ENCODE measurements at places on chromosomes 4 and X.

DNA sequence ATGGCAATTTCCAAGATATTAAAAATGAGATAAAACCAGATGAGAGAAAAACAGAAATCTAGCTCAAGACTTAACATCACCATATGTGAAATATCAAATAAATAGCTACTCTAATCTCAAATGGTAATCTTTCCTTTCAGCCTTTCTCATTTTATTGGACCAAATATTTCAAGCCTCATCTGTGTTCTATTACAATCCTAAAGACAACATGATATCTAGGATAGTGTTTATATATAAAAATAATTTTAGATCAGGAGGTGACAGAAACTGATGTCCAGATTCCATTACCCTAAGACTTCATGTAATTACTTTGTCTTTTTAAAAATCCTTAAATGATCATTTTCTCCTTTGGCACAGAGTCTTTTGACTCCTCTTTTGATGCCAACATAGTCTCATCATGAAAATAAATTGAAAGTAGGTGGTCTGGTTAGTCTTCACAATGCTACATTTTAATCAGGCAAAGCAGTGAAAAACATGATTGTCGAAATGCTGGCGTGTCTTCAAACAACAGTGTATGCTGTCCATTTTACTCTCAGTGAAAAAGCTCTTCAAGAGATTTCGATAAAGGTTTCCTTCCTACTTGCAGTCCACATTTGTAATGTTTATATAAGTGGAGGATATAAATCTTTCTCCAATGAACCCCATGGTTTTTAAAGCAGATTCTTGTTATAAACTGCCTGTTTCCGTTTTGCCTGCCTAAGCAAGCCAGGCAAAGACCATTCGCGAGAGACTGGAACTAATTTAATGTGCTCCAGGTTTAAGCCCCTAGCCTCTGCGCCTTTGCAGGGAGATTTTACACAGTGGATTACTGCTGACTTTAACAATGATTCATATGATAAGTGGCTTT is 169.8 kb downstream of the SCFD2 start:
- DNase-seq = peak; percentile 20

GRCh38 chrX:136162827-136163570 is 15.7 kb downstream of the FHL1 start:
- DNase-seq = peak; percentile 70

- no peak for DNase-seq
Measured at GRCh38 chr4:81421346-81422218, 50.1 kb downstream of the RASGEF1B start.

DNA sequence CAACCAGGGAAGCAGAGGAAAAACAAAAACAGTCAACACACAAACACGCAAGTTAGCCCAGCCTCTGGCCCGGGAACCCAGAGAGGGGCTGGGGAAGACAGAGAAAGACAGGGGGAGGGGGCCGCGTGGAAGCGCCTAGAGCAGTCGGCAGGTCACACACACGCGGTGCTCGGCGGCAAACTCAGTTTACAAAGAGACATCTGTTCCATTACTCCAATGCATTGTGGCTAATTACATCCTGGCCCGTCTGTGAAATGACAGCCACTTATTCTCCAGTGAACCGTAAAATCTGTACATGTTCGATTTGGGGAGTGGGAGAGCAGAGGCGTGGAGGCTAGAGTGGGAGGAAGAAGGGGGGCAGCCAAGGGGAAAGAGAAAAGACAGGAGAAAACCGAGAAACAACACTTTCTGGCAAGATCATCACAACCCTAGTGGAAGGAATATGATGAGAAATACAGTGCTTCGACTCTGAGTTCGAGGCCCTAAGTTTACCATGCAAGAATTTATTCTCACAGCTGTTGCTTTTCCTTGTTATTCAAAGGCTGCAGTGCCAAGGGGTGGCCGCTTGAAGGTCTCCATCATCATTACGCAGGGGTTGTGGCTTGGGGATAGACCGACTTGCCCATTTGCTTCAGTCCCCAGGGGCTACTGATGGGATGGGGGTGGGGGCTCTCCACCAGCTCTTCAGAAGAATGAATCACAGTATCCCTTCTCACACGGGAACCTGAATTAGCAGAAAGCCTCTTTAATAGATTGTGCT is 167.7 kb downstream of the MGST2 start:
- no peak for DNase-seq

GRCh38 chr4:14218641-14219040 is 591.1 kb upstream of the BOD1L1 start:
- no peak for DNase-seq

DNA sequence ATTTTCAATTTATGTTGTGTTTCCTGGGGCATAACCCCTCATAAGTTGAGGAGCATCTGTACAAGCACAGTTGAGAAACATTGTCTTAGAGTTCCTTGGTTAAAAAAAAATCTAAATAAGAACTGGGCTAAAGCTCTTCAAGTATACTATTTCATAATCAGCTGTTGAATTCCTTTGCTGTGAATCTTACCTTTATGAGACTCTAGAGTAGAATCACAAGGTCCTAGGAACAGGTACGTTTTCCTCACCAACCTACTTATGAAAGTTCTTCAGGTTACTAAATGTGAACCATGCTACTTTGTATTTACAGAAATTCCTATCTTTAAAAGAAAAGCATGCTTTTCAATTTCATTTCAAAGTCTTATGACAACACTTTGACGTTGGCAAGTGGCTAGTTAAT is 20.9 kb upstream of the SOD3 start:
- no peak for DNase-seq

DNA sequence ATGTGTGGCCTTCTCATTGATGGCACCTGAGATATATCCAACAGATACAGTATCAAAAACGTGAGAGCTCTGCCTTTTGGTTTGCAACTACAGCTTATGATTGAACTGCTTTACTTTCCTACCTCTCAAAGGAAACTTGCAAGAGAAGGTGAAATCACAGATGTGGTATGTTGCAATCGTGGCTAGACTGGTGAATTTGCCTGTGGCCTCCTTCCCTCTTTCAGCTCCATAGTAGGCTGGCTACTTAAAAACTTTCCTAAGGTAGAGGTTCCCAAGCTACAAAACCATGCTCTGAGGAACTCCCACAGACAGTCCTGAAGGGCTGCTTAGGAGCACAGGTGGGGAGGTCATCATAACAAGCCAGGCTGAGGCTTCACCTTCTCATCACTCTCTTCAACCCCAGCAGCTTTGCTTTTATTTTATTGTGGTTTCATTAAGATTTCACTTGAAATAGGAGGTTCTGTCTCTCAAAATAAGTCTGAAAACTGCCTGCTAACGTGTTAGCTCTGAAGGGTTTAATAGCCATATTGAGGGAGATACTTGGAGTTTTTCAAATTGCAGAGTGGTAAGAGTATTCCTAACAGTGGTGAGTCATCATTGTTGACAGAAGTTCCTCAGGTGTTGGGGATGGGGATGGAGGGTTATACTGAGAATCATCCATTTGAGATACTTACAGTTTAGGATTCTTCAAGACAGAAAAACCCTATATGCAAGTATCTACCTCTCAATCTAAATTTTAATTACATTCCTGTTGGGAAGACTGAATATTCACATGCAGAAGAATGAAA is 93.5 kb upstream of the UCP1 start:
- no peak for DNase-seq

DNA sequence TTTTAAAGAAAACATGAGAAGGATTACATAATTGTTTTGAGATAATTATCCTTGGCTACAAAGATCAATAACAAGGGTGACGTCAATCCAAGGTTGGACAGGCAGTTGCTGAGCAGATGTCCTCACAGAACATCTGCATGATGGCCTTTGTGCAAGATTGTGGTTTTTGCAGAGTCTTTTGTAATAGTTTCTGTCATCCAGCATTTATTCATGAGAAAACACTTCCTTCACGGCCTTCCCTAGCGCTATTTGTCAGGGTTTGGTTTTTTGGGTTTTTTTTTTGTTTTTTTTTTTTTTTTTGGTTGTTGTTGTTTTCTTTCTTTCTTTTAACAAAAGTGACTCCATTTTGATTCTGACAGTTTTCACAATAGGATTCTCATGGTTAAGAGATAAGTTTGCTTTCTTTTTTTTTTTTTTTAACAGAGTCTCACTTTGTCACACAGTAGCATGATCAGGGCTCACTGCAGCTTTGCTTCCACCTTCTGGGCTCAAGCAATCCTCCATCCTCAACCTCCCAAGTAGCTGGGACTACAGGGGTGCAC is 31.5 kb upstream of the ELF2 start:
- DNase-seq = no peak

DNA sequence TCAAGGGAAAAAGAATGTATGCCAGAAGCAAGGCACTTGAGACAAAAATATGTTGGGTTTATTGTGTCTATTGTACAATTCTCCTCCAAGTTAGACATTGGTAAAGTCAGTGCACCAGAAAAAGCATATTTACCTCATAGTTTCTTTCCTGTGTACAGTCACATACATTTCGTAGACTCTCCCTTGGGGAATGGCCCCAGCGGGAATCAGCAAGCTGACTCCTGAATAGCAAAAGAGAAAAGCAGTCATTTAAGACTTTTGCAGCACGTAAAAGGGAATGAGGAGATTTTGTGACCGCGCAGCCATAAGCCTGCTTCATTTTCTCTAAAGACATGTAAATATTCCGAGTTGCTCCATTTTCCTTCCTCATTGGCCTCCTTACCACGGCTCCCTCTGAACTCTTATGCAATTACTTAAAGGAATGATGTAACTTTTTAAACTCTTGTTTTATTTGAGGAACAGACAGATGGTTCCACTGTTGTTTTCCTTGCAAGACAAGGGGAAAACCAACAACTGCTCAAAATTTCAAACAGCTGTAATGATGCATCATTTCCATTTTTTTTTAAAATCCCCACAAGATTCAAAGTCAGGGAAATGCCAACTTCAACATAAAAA is 332.7 kb downstream of the UNC5C start:
- no peak for DNase-seq

DNA sequence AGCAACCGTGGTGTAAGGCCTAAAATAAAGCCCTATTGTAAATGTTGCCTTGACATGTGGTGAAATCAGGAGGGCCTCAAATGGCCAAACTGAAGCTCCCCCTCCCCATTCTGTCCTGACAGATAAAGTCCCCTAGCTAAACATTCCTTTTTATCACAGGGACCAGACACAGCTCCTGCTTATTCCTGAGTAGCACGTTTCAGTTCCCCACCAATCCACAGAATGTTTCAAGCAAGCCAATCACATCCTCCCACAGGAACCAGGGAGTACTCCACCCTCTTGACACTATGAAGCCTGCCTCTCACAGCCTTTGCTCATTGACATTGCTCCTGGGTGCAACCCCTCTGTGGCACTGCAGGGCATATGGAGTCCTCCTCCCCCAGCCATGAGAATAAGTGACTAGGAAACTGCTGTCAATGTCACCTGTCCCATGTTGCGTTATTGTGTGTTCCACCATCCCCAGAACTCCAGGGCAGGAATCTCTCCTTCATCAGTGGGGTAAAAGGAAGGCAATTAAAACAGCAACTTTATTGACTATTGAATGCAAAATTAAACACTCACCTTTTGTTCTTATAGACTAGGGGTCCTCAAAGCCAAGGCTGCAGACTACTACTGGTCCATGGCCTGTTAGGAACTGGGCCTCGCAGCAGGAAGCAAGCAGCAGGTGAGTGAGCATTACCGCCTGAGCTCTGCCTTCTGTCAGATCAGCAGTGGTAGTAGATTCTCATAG is 128.1 kb downstream of the COL25A1 start:
- no peak for DNase-seq

- DNase-seq = no peak
Measured at GRCh38 chr4:85929961-85930665, 429.7 kb downstream of the MAPK10 start.

DNA sequence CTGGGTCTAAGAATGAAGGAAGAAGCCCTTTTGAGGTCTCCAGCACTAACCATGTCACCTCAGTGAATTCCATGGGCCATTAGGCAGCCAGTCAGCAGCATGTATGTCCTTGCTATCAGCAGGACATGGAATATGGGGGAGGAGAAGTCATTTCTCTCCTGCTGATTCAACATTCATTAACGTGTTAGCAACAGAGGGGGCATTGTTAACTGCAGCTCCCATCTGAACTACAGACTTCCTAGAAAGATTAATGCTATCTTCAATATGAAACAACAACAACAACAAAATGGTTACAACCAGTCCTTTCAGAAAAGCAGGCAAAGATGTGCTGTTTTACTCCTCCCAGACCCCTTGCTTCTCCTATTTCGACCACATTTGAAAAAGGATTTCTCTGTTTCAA is 120.4 kb upstream of the SLC34A2 start:
- no peak for DNase-seq

DNA sequence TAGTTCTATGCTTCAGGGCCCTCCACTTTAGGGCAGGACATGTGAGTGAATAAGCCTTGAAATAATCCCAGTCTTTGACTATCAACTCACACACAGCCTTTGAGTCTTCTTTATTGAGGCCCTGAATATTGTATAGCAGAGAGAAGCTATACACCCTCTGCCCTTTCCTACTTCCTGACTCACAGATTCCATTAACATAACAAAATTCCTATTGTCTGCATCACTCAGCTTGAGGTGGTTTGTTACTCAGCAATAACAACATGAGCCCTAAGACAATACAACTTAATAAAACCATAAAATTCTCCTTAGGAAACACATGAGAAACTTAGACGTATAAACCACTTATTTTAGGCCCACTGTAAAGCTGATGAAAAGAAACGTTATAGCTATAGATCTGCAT is 680.3 kb upstream of the DIAPH2 start:
- no peak for DNase-seq

GRCh38 chr4:143186649-143187048 is 1.9 kb downstream of the USP38 start:
- DNase-seq = no peak

- DNase-seq = no peak
Measured at GRCh38 chrX:115493015-115493414, 68.0 kb upstream of the PLS3 start.

GRCh38 chr4:23348789-23349498 is 540.9 kb downstream of the PPARGC1A start:
- no peak for DNase-seq

DNA sequence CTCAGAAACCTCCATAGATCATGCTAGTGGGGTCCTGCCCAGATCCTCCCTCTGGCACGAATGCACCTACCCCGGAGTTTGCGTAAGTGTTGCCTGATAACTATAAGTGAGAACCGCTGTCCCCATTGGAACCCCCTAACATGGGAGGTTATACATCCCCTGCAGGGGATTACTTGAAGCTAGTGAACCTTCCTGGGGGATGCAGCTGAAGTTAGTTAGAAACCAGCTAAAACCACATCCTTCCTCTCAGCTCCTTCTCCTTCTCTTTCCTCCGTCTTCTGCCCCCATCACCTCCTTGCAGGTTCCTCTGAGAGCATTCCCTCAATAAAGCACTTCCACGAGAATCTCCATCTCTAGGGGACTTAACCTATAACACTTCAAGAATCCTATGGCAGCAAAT is 95.0 kb downstream of the ZNF827 start:
- DNase-seq = no peak

GRCh38 chr4:184000457-184001396 is 95.6 kb downstream of the STOX2 start:
- no peak for DNase-seq

DNA sequence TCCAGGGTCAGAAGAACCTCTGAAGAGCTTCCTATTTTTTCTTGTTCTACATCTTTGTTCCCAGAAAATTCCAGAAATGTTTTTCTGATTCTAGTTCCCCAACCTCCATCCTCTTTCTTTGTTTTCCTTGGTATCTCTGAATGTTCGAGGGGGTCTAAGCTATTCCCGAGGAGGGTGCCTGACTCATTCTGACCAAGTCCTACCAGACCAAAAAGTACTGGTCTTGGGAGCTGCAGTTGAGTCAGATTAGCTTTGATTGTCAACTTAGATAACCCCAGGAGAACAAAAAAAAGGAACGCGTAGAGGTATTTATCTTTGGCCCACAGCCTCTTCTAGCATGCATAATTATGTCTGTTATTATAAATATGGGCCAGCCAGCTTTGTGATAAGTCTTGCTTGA is 12.1 kb upstream of the TENM3 start:
- no peak for DNase-seq
